ENCODE measurements at places on chromosomes 11 and 22. TPM values are rescaled to one million over a fixed set of nuclear protein-coding genes. Genes with fewer than 3 reads are reported as not detected.

The WDR74 gene
- total RNA-seq = 60.3 TPM

The RHOG gene
- total RNA-seq = 21.4 TPM

The NEFH gene
- total RNA-seq = 0.69 TPM

The OR51E2 gene
- total RNA-seq = not detected

The ARHGAP42 gene
- 27.7 TPM for total RNA-seq

The NLRP14 gene
- 0.29 TPM for total RNA-seq

The DCDC1 gene
- 7.3 TPM for total RNA-seq

The OAF gene
- 6.6 TPM for total RNA-seq

The SPTBN2 gene
- 55.0 TPM for total RNA-seq

- peaks cover 46% of the 10 kb centered on the region for H3K36me3 ChIP-seq
- no peak overlapping the region for H3K4me3 ChIP-seq
- peak overlapping the region; percentile 39 for H3K27ac ChIP-seq
- peaks cover 22% of the 10 kb centered on the region for H3K4me1 ChIP-seq
These were observed 59.0 kb downstream of the PPP2R1B start for GRCh38 chr11:111707039-111707690.

DNA sequence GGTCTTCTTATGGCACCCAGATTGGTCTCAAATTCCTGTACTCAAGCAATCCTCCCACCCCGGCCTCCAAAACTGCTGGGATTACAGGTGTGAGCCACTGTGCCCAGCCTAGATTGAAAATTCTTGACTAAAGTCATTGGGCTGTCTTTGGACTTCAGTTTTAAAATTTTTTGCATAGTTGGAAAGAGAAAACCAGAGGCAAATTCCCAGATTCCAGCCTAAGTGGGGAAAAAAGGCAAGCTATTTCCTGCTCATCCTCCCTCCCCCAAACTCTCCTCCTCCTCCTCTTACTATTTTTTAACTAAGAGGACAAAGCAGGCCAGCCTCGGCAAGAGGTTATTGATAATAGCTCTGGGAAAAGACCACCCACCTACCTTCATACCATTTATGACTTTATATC is 78.6 kb upstream of the CLMP start:
- peaks cover 5% of the 10 kb centered on the region for H3K27me3 ChIP-seq
- no peak overlapping the region for H3K4me3 ChIP-seq
- no peaks in the 10 kb centered on the region for H3K36me3 ChIP-seq
- H3K27ac ChIP-seq = no peak overlapping the region
- H3K4me1 ChIP-seq = no peaks in the 10 kb centered on the region
- no peak for DNase-seq

- H3K27ac ChIP-seq = peak overlapping the region; percentile 8
- H3K27me3 ChIP-seq = peaks cover 5% of the 10 kb centered on the region
These were observed 1.5 kb upstream of the USP18 start for GRCh38 chr22:18148293-18148965.

DNA sequence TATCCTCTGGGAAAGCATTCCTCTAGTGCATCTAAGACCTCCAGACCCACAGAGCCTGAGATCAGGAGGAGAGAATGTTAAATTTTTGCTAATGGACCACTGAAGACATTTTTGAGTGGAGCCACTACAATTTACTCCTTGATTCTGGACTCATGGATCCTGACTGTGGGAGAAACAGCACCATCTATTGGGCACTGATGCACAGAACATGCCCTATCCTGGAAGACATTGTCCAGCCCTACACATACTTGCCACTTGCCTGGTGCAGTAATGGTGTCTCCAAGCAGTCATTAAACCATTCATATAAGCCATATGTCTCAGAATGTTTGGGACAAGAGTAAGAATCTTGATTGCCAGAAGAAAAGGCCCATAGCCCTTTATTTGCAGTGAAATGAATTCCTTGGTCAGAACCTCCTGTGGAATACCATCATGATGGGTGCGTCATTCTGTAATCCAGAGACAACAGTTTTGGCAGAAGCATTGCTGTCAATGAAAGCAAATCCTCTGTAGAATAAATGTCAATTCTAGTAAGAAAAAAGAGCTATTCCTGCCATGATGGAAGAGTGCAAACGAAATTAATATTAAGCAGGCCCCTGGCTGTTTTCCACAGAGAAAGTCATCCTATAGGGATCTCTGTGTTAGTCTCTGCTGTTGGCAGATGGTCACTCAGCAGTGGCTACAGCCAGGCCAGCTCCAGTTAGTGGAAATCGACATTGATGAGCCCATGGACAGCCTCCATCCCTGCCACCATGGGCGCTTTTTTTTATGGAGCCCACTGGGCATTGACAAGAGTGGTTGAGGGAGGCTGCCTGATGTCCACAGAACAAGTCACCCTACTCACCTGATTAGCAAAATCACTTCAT is 43.5 kb downstream of the GGTLC2 start:
- no peaks in the 10 kb centered on the region for H3K36me3 ChIP-seq
- DNase-seq = peak; percentile 20
- H3K4me3 ChIP-seq = no peak overlapping the region
- peaks cover 12% of the 10 kb centered on the region for H3K4me1 ChIP-seq
- H3K27ac ChIP-seq = no peak overlapping the region

- no peaks in the 10 kb centered on the region for H3K27me3 ChIP-seq
- no peak overlapping the region for H3K4me3 ChIP-seq
- H3K4me1 ChIP-seq = peaks cover 12% of the 10 kb centered on the region
- DNase-seq = no peak
These were observed 3.4 kb downstream of the MRPL16 start for GRCh38 chr11:59807047-59807610.

DNA sequence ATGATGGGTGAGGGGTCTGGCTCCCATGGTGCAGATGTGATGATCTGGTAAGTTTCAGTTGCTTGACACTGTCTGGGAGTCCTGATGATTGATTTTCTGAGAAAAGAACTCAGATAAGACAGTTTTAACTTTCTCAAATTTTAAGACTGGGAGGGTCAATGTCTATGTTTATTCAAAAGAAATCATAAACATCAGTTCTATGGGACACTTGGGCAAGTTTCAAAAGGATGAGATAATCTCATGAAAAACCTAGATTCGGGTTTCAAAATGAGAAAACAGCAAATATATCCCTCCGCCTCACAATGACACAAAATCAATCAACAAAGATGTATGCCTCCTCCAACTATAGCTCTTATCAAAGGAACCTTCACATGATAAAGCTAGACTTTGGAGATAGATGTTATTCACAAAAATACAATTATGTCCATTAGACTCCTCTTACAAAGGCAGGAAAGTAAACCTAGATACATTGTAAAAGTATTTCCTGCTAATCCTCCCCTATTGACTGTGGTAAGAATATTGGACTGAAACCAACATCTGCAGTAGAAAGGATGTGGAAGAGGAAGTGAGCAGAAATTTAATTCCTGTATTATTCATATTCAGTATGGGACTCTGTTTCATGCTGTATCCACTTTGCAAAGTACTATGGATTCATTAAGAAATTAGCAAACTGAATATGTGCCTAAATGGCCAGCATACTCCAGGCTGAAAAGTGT is 21.6 kb downstream of the SVIP start:
- no peaks in the 10 kb centered on the region for H3K27me3 ChIP-seq
- no peak for DNase-seq
- H3K36me3 ChIP-seq = peaks cover 8% of the 10 kb centered on the region

DNA sequence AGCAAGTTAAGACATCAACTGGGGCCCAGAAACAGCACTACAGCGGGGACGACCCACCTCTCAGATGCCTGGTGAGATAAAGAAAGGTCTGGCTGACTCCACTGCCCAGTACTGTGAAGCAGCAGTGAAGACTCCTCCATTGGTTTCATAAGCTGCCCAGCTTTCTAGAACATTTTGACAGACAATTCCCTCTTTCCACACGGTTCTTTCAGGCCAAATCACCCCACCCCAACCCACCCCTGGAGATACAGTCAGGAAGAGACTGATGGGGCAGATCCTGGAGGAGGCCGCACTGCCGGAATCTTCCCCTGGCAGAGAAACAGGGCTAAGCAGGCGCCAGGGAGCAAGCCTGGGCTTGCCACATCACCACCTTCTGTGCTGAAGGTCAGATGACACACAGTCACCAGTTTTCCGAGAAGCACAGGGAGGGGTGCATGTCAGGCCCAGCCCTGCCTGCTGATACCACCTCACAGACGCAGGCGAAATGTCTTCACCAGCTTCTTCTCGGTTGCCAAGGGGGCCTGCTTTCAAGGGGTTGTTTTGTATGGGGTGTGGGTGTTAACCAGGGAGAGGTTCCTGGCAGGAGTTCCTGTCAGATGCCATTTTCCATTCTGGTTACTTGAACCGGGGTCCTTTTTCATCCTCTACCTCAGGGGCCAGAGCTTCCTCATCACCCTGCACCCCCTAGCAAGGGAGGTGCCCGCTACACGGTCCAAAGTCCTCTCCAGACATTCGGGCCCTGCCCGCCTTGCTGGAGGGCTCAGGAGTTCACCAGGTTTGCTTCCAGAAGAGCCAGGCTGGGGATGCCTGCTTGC is 1.4 kb upstream of the NEAT1 start:
- no peaks in the 10 kb centered on the region for H3K36me3 ChIP-seq
- H3K27ac ChIP-seq = peak overlapping the region; percentile 99
- H3K27me3 ChIP-seq = no peaks in the 10 kb centered on the region
- peaks cover 80% of the 10 kb centered on the region for H3K4me1 ChIP-seq
- DNase-seq = no peak

- H3K4me3 ChIP-seq = no peak overlapping the region
These were observed 22.4 kb upstream of the SLC22A12 start for GRCh38 chr11:64568584-64569140.

DNA sequence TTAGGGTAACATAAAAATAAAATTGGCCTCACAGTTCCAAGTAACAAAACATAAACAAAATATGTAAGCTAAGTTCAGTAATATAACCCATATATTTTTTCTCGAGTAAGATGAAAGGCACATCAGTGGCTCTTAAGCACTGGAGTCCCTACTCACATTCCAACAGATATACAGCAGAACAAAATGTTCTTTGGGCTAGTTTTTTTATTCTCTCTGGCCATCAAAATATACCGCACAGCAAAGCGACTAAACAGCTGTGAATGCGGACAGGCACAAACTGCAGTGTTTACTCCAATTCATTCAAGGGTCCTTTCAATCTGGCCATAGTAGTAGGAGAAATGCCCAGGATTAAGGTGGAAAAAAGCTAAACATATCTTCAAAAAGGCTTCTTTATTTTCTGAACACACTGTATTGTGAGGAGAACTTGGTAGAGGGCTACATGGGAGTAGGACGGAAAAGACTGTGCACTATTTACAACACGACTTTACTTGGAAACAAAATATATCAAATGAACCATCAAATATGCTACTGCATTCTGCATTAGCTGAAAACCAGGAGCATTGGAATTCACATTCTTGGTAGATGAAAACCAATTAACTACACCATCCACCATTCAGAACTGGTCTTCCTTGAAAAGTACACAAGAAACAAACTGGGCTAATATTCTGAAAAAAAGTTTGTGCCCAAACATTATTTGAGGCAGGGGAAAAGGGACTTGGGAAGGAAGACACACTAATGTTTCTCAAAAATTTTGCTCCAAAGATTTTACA is 4.4 kb downstream of the CDON start:
- H3K27me3 ChIP-seq = no peaks in the 10 kb centered on the region
- H3K4me3 ChIP-seq = peak overlapping the region; percentile 12
- DNase-seq = no peak
- peaks cover 30% of the 10 kb centered on the region for H3K4me1 ChIP-seq

- DNase-seq = no peak
- H3K27ac ChIP-seq = no peak overlapping the region
- no peaks in the 10 kb centered on the region for H3K27me3 ChIP-seq
- no peaks in the 10 kb centered on the region for H3K4me1 ChIP-seq
- no peak overlapping the region for H3K4me3 ChIP-seq
These were observed 261.4 kb downstream of the TBC1D22A start for GRCh38 chr22:47023871-47024270.

GRCh38 chr11:95577716-95578460 is 211.7 kb downstream of the FAM76B start:
- DNase-seq = no peak
- no peaks in the 10 kb centered on the region for H3K36me3 ChIP-seq
- no peak overlapping the region for H3K4me3 ChIP-seq
- H3K4me1 ChIP-seq = no peaks in the 10 kb centered on the region
- no peaks in the 10 kb centered on the region for H3K27me3 ChIP-seq

DNA sequence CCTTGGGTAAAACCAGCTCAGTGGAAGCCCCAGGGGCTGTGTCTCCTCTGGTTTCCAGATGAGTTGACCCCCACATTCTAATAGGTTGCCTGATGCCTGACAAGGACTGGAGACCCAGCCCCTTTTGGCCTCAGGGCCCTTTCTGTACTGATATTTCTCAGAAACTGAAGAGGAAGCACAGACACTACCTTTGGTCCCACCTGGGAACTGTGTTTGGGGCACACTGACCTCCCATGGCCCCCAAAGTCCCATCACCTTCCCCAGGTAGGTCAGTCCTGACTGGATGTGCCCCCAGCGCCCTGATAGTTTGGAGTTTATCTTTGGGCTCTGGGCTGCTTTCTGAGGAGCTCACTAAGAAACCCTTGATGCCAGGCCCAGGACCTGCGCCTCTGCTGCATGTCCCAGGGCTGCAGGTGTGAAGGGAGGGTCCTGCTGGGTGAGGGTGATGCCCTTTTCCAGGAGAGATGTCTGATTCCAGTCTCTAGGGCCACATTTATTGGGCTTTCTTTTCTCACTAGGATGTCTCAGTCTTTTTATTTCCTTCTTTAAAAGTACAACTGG is 106.7 kb downstream of the GGTLC2 start:
- H3K27me3 ChIP-seq = peaks cover 23% of the 10 kb centered on the region
- no peak overlapping the region for H3K4me3 ChIP-seq
- no peaks in the 10 kb centered on the region for H3K4me1 ChIP-seq
- no peak overlapping the region for H3K27ac ChIP-seq
- DNase-seq = no peak
- H3K36me3 ChIP-seq = no peaks in the 10 kb centered on the region

- H3K4me3 ChIP-seq = no peak overlapping the region
- no peaks in the 10 kb centered on the region for H3K27me3 ChIP-seq
- DNase-seq = no peak
- peaks cover 18% of the 10 kb centered on the region for H3K36me3 ChIP-seq
- H3K4me1 ChIP-seq = no peaks in the 10 kb centered on the region
- H3K27ac ChIP-seq = no peak overlapping the region
These were observed 9.6 kb downstream of the SERPINH1 start for GRCh38 chr11:75571625-75572024.
